Effector CD4-positive, alpha-beta T cell (primary cell): ENCODE measurements at places on chromosomes 4 and X.

DNA sequence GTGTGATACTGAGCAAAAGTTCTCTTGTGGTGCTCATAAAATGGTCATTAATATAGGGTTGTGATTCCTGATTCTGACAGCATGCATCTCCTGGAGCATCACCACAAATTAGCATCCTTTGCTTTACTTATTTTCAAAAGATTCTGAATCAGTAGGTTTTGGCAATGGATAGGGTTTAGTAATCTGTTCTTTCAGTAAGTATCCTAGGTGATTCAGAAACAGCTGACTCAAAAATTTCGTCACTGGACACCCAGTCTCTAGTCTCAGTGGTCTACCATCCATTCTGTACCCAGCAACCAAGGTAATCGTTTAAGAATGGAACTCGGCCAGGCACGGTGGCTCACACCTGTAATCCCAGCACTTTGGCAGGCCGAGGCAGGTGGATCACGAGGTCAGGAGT lies 4.1 kb downstream of the CBLL2 start:
- DNase-seq = no peak

- peak; percentile 6 for DNase-seq
These were observed 39.4 kb downstream of the PPM1K start for GRCh38 chr4:88244816-88245579.

GRCh38 chr4:52622564-52622963 lies 36.5 kb downstream of the USP46 start:
- DNase-seq = no peak

DNA sequence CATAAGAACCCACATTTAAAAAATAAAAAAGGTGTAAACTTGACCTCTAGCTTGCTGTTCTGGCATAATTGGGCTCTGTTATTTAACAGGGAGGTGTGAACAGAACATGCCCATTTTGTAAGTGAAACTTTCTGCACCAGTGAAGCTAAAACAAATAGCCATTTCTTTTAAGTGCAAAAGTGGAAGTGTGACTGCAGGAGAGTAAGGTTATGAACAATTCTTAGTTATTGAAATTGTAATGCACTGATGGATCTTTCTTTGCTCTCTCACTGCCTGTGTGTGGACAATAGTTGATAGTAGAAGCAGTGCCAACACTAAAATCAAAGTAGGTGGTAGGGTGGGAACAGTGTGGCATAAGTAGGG lies 12.6 kb downstream of the P2RY10 start:
- no peak for DNase-seq

- no peak for DNase-seq
These were observed 3.0 kb downstream of the GIMD1 start for GRCh38 chr4:106365613-106366012.

DNA sequence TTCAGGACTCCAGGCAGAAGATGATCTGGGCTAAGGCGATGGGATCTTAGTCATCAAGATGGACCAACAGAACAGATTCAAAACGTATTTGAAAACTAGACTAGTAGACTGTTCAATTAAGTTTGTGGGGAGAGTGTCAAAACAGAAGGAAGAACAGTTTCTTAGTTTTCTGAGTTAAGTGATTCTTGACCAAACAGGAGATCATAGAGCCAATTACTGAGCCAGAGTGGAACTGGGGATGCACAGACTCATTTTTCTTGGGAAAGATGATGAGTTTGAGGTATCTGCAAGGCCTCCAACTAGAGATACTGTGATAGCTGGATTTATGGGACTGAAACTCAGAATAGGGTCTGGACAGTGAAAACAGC lies 119.5 kb downstream of the REELD1 start:
- no peak for DNase-seq

DNA sequence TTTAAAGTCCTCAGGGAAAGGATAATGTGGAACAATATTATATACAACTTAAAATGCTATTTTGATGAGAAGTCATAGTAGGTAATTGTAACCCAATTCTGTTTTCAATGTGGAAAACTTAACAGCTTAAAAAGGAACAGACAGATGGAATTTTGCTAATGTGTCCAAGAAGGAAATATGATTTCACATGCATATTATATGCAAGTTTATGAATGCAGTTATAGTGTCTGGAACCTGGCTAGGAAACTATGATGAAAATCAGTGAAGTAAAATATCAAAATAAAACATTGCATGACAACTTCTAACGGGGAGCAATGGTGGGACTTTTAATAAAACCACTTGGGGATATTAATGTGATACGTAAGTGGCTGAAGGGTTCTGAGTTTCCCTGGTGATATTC lies 152.6 kb upstream of the HAND2 start:
- DNase-seq = no peak

DNA sequence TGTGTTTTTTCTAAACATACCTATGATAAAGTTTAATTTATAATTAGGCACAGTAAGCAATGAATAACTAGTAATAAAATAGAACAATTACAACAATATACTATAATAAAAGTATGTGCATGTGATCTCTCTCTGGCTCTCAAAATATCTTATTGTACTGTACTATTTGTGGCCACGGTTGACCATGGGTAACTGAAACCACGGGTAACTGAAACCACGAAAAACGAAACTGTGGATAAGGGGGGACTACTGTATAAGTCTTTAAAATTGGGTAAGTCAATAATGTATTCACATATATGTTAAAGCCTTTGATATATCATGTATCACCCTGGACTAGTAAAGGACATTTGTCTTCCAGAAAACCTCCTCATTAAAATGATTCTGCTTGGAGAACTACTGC lies 20.0 kb downstream of the TMEM154 start:
- DNase-seq = no peak

- no peak for DNase-seq
These were observed 26.1 kb downstream of the OTOP1 start for GRCh38 chr4:4200624-4201023.

- DNase-seq = no peak
These were observed 23.6 kb downstream of the IL3RA start for GRCh38 chrX:1360171-1360570.

- DNase-seq = no peak
These were observed 367.9 kb upstream of the FAM47C start for GRCh38 chrX:36640232-36640631.

GRCh38 chrX:29024871-29025270 lies 437.6 kb downstream of the IL1RAPL1 start:
- DNase-seq = no peak

- no peak for DNase-seq
These were observed 119.6 kb downstream of the KLHL13 start for GRCh38 chrX:117996918-117997480.

DNA sequence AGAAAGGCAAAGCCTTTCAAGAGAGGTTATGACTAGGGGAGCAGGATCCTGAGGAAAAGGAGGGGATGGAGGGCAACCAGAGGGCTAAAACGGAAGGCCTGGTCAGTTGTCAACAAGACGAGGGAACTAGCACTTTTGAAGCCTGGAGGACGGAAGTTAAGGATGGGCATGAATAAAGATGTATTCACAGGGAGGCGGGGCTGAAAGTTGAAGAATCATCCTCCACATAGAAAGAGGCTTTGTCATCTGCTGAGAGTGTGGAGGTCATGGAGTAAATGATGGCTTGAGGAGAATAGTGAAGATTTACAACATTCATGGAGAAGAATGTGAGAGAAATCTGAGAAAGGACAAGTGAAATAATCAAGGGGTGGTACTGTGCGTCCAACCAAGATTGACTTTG lies 137.5 kb downstream of the MAGEB17 start:
- no peak for DNase-seq

GRCh38 chr4:113276464-113277170 lies 227.2 kb downstream of the ANK2 start:
- DNase-seq = no peak

DNA sequence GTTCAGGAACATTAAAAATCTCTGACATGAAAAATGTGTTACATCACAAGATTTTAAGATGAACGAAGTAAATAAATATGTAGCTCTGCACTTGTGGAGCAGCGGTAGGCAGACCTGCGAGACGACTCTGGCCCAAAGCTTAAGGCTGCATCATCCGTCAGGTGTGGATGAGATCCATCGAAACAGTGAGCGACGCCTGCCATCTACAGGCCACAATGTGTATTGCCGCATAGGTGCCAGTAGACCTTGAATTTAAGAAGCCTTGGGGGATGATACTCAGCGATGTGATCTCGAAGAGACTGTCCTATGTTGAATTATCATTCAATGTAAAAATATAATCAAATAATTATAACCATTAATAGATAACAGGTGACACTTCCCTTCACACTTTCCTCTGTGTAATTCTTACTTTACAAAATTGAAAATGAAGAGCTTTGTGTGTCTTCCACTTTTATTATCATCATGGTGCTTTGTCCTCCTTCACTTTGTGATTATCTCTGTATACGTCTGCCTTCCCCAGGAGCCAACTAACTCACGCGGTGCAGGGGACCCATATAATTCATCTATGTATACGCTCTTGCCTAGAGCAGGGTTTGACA lies 851.0 kb downstream of the RAB28 start:
- peak; percentile 49 for DNase-seq

DNA sequence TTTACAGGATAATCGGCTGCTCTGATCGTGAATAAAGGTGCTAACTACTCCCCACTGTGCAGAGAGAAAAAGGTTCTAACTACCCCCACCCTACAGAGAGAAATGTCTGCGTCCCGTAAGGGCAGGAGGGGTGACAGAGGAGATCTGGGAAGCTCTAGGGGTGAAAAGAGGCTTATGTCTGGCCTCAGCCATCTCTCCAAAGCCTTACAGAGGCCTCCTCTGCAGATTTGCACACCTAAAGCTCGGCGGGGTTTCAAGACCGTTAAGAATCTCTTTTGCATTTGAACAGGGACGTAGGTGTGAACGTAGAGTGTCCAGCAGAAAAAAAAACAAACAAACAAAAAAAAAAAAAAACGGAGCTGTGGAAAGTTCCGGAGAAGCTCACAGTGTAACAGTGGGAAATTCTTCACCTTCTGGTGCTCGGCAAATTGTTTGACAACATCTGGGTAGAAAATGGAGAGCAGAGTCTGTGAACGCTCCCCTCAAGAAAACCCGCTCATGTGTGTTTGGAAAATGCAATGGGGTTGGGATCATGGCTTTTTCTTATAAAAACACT lies 161.0 kb downstream of the SHOX start:
- no peak for DNase-seq

DNA sequence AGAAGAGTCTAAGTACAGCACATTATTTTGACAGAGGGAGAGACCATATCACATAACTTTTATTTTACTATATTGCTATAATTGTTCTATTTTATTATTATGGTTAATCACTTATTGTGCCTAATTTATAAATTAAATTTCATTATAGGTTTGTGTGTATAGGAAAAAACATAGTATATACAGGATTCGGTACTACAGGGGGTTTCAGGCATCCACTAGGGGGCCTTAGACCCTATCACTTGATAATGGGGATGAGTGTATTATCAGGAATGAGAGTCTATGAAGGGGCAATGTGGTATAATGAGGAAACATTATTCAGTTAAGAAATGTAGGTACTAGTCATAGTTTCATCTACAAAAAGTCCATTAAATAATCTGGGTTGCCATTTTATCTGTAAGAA lies 833.1 kb downstream of the C4orf33 start:
- DNase-seq = no peak

GRCh38 chrX:118795528-118796280 lies 27.9 kb upstream of the ZCCHC12 start:
- DNase-seq = no peak

GRCh38 chr4:26459054-26459755 lies 31.1 kb downstream of the CCKAR start:
- DNase-seq = no peak

- no peak for DNase-seq
These were observed 30.2 kb downstream of the CPLX1 start for GRCh38 chr4:795726-796119.

DNA sequence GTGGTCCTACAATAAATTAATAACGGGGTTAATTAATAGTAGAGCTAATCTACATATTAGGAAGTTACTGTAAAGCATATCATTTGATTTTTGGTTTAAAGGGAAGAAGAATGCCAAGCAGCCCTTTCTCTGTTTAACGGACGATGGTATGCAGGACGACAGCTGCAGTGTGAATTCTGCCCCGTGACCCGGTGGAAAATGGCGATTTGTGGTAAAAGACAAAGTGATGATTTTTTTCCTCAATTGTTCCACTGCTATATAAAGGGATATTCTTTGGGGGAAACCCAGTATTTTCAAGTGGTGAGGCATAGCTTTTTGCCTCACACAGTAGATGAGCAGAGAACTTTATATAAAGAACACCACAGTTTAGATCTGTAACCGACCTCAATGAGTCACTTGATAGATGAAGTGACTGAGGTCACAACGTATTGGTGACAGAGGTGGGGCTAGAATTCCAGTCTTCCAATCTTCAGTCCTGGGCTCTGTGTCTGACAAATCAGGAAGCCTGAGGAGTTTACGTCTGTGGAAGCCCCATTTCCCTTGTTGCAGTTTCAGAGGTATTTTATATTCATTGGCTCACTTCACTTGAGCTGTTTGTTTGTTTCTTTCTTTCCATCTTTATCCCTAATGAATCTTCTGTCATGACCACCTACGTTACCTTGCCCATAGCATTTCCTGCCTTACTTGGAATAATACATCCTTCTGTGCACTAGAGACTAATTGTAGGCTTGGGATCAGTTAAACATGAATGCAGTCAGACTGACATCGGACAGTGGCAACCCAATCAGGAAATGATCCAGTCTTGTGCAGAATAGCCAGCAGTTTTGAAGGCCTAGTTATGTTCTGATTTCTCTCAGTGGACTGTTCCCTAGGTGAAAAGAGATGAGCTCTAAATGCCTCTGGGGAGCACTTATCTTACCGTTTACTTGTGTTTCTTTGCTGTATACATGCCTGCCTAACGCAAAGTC lies 30.1 kb downstream of the ZRSR2 start:
- no peak for DNase-seq

DNA sequence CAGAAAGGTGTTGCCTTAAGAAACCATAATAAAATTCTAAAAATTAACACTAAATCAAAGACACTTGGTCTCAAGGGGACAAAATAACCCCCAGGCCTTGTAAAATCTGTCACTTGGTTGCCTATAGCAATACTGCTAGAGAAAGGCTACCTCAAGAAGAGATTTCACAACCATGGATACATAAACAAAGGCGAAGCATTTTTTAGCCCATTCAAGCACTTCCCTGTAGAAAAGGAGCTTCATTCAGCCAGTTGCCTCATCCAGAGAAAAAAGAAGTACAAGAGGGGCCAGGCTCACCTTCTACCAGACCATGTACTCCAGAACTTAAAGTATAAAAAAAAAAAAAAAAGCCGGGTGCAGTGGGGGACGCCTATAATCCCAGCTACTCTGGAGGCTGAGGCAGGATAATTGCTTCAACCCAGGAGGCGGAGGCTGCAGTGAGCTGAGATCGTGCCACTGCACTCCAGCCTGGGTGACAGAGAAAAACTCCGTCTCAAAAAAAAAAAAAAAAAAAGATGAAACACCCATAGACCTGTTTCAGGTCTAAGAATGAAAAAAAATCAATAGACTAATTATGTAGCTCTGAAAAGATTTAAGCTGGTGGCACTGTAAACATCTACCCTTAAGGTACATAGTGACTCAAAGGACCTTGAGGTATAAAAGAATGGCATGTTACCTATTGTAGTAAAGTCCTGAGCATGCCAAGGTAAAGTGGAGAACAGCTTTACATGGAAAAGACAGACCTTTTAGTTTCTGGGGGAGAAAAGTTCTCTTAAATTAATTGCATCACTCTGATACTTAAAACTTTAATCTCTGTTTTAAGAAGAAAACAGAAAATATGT lies 18.0 kb downstream of the RUFY3 start:
- DNase-seq = no peak

GRCh38 chr4:18321956-18322530 lies 300.5 kb upstream of the LCORL start:
- no peak for DNase-seq

- no peak for DNase-seq
These were observed 14.7 kb downstream of the ATP8A1 start for GRCh38 chr4:42642101-42642797.

GRCh38 chr4:149793459-149793858 lies 22.2 kb downstream of the IQCM start:
- no peak for DNase-seq

GRCh38 chr4:28482580-28483270 lies 1622.1 kb downstream of the STIM2 start:
- DNase-seq = no peak
